ENCODE measurements at places on chromosomes 7 and 10. TPM values are rescaled to one million over a fixed set of nuclear protein-coding genes. Genes with fewer than 3 reads are reported as not detected.
A peak's percentile ranks its signal among the peaks of the same experiment; 100 is the strongest.

- H3K4me3 ChIP-seq = no peak overlapping the region
- no peaks in the 10 kb centered on the region for H3K36me3 ChIP-seq
- DNase-seq = no peak
- H3K27ac ChIP-seq = no peak overlapping the region
- no peaks in the 10 kb centered on the region for H3K27me3 ChIP-seq
Observed at GRCh38 chr7:80434047-80434446, 77.8 kb downstream of the GNAT3 start.

DNA sequence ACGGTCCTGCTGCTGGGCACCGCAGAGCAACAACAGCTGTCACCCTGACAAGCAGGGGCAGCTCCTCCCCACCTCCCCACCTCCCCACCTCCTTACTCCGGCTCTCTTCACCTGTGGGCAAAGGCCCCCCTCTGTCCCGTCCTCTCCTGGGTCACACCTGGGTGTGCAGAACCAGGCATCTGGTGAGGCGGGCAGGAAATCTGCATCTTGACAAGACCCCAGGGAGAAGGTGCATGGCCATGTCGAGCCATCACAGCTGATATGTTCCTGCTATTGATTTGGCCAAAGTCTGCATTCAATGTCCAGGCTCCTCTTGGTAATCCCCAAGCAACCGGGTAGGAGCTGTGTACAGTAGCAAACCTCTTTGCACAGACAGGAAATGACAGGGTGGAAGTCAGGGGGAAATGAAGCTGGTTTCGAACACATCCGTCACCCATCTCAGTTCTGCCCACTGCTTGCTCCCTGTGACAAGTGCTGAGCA lies 554.2 kb downstream of the DNAJB6 start:
- no peak overlapping the region for H3K27ac ChIP-seq
- no peaks in the 10 kb centered on the region for H3K36me3 ChIP-seq
- no peaks in the 10 kb centered on the region for H3K27me3 ChIP-seq
- no peaks in the 10 kb centered on the region for H3K4me1 ChIP-seq
- no peak for DNase-seq

HUS1 gene
- total RNA-seq = 19.3 TPM

GRCh38 chr7:18846765-18847215 lies 270.6 kb downstream of the TWIST1 start:
- no peaks in the 10 kb centered on the region for H3K4me1 ChIP-seq
- no peak overlapping the region for H3K27ac ChIP-seq

GRCh38 chr10:86654411-86655172 lies at the start of gene OPN4:
Gene OPN4 (plus strand): TSS chr10:86654547. CDS start chr10:86654784, 237 bp downstream.
- H3K36me3 ChIP-seq = no peaks in the 10 kb centered on the region
- H3K27ac ChIP-seq = no peak within 1 kb of the TSS
- no peaks in the 10 kb centered on the region for H3K27me3 ChIP-seq
- H3K4me3 ChIP-seq = no peak within 1 kb of the TSS
- DNase-seq = no peak

AKR1D1 gene
- not detected for total RNA-seq

- H3K27ac ChIP-seq = no peak overlapping the region
- no peak for DNase-seq
- H3K4me1 ChIP-seq = no peaks in the 10 kb centered on the region
- no peak overlapping the region for H3K4me3 ChIP-seq
Observed at GRCh38 chr10:56258378-56258777, 102.7 kb downstream of the ZWINT start.

DNA sequence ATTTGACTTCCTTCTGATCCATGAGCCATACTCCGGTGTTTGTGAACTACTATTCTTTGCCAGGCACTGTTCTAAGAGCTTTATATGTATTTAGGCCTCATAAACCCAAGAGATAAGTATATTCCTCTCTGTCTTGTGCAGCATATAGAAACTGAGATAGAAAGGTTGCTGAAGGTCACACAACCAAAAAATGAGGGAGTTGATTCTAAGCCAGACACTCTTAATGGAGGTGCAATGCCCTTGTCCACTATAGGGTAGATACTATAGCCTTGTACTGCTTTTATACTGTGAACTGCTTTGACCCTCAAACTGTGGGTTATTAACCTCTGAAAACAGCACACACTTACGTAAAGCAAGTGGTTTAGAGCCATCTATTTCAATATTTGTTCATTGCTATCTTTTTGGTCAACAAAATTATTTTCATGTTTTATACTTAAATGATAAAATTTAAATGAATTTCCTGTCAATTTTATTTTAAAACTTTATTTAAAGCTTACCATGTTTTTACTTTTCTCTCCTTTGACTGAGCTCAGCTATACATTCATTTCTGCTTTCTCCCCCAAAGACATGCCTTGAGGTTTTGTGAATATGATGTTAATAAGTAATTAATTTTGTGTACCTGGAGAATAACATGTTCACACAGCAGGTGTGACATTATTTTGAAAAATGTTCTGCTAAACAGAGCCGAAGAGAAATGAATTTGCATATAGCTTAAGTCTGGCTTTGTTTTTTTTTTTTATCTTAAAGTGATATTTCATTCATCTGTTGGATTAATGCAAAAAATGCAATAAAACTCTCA lies 687.3 kb downstream of the DNAJB9 start:
- no peak for DNase-seq
- no peak overlapping the region for H3K27ac ChIP-seq
- H3K4me1 ChIP-seq = no peaks in the 10 kb centered on the region

- no peak overlapping the region for H3K4me3 ChIP-seq
- H3K36me3 ChIP-seq = no peaks in the 10 kb centered on the region
- DNase-seq = no peak
- no peaks in the 10 kb centered on the region for H3K4me1 ChIP-seq
- H3K27ac ChIP-seq = no peak overlapping the region
Observed at GRCh38 chr7:100413346-100413745, 15.2 kb downstream of the ZCWPW1 start.

DNA sequence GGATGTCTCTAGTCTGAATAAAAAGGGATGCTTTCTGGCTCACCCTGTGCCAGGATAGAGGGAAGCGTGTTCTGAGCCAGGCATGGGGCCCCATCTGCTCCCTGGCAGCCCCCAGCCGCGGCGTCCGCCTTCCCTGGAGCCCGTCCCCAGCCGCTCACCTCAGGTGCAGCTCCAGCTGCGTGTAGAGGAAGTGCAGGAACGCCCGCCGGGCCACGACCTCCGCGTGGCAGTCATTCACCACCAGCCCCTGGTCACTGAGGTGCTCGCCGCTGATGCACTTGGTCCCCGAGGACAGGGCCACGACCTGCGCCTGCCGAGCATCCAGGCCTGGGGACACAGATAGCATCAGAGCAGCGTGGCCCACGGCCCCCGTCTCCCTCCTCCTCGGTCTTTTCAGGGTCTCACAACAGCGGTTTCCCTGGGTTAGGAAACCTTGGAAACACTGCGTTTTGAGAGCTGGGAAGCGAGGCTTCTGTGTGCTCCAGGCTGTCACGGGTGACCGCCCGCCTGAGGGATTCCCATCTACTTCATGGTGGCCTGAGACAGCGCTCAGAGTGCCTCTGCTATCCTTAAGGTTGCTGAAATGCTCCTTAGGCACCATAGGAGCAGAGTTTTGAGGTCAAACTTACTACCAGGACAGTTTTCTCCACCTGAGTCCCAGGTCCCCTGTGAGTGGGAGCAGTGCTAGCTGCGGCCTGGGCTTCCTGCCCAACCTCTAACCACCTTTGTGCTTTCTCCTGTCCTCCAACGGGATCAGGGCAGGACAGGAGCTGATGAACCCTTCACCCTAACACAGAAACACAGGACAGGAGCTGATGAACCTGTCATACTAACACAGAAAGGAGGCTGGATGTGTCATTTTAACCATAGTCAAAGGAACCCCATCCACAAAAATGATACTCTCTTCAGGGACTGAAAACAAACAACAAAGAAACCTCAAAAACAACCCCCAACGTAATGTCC lies 186.1 kb downstream of the WDR37 start:
- no peaks in the 10 kb centered on the region for H3K4me1 ChIP-seq
- no peak overlapping the region for H3K27ac ChIP-seq
- no peaks in the 10 kb centered on the region for H3K36me3 ChIP-seq
- DNase-seq = no peak
- no peak overlapping the region for H3K4me3 ChIP-seq

GRCh38 chr10:33253411-33253810 lies 81.1 kb downstream of the NRP1 start:
- H3K27ac ChIP-seq = no peak overlapping the region
- no peaks in the 10 kb centered on the region for H3K27me3 ChIP-seq
- DNase-seq = no peak
- no peak overlapping the region for H3K4me3 ChIP-seq
- H3K36me3 ChIP-seq = no peaks in the 10 kb centered on the region

GRCh38 chr7:130272381-130273080 lies 5.9 kb downstream of the CPA2 start:
- H3K27ac ChIP-seq = no peak overlapping the region
- no peaks in the 10 kb centered on the region for H3K27me3 ChIP-seq
- H3K4me3 ChIP-seq = no peak overlapping the region
- H3K4me1 ChIP-seq = no peaks in the 10 kb centered on the region
- peak; percentile 36 for DNase-seq

DLG5 gene
- total RNA-seq = 70.3 TPM

ASB10 gene
- not detected for total RNA-seq

POU6F2 gene
- 0.24 TPM for total RNA-seq

- no peak for DNase-seq
- H3K4me1 ChIP-seq = peaks cover 1% of the 10 kb centered on the region
- no peak overlapping the region for H3K4me3 ChIP-seq
- H3K27ac ChIP-seq = no peak overlapping the region
- no peaks in the 10 kb centered on the region for H3K36me3 ChIP-seq
- no peaks in the 10 kb centered on the region for H3K27me3 ChIP-seq
Observed at GRCh38 chr7:92253251-92253650, 7.5 kb downstream of the ANKIB1 start.

SFTPA1 gene
- total RNA-seq = not detected

CUZD1 gene
- 0.69 TPM for total RNA-seq

FAM25G gene
- total RNA-seq = not detected

DNA sequence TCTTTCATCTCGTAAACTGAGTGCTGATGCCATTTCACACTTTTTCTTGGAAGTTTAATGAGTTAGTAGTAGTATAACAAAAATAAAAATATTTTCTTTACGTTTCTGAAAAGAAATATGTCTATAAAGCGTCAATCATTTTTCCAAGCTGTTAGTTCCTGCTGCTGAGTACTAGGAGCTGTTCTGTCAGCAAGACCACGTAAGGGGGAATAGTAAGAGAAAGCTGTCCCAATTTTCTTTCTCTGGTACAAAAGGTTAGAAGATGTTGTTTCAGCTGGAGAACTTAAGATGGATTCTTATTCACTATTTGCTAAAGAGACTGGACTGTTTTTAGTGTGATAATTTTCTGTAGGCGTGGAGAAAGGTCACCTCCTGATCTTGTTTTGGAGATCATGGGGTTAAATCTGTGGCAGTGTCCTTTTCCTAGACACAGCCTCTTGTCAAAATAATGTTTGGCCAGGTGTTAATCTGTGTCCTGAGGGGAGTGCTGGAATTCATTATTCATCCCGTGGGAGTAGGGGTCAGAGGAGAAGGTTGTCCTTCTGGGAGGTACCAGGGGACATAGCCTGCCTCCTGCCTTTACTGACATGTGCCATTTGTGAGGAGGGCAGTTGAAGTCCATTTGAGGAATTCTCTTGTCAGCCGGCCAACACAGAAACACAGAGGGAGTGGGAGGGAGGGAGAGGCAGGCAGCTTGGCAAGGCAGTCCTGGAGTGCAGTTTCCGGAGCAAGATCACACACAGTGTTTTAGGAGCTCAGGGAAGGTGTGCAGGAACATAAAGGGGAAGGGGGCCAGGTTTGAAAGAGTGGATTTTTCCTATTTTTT lies 368.7 kb downstream of the AUTS2 start:
- no peak overlapping the region for H3K27ac ChIP-seq
- H3K27me3 ChIP-seq = no peaks in the 10 kb centered on the region
- peaks cover 9% of the 10 kb centered on the region for H3K4me1 ChIP-seq
- DNase-seq = peak; percentile 51
- no peaks in the 10 kb centered on the region for H3K36me3 ChIP-seq
- H3K4me3 ChIP-seq = no peak overlapping the region

CYP2C19 gene
- total RNA-seq = not detected

DNA sequence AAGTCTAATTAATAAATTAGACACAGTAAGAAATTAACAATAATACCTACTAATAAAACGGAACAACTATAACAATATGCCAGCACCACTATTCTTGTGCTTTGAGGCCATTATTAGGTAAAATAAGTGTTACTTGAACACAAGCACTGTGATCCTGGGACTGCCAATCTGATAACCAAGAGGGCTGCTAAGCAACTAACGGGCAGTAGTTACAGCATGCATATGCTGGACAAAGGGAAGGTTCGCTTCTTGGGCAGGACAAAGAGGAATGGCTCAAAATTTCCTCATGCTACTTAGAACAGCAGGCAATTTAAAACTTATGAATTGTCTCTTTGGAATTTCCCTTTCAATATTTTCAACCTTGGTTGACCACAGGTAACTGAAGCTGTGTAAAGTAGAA lies 718.6 kb downstream of the SORCS3 start:
- no peaks in the 10 kb centered on the region for H3K27me3 ChIP-seq
- H3K4me3 ChIP-seq = no peak overlapping the region
- H3K36me3 ChIP-seq = no peaks in the 10 kb centered on the region
- no peak for DNase-seq
- H3K4me1 ChIP-seq = no peaks in the 10 kb centered on the region

GRCh38 chr10:116490028-116490662 lies 55.6 kb upstream of the PNLIP start:
- no peaks in the 10 kb centered on the region for H3K27me3 ChIP-seq
- no peak for DNase-seq
- no peaks in the 10 kb centered on the region for H3K36me3 ChIP-seq

DNA sequence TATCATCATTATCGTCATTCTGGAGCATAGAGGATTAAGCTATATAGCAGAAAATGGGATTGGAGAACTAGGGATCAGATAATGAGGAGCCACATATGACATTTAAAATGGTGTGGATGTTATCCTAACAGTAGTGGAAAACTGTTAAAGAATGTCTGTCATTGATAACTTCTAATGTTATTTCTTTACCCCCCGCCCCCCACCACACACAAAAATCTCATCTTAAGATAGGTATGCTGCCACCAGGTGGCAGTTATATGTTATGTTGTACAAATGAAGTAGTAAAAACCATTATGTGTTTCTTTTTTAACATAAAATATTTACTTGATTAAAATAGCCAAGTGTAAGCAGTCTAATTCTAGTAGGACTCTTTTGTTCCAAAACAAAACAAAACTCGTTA lies 13.0 kb downstream of the AKAP9 start:
- H3K4me1 ChIP-seq = peaks cover 3% of the 10 kb centered on the region
- no peak for DNase-seq
- no peaks in the 10 kb centered on the region for H3K36me3 ChIP-seq
- no peak overlapping the region for H3K4me3 ChIP-seq
- H3K27ac ChIP-seq = no peak overlapping the region

NEUROG3 gene
- not detected for total RNA-seq
